ENCODE measurements at places on chromosomes 6 and 20.

DNA sequence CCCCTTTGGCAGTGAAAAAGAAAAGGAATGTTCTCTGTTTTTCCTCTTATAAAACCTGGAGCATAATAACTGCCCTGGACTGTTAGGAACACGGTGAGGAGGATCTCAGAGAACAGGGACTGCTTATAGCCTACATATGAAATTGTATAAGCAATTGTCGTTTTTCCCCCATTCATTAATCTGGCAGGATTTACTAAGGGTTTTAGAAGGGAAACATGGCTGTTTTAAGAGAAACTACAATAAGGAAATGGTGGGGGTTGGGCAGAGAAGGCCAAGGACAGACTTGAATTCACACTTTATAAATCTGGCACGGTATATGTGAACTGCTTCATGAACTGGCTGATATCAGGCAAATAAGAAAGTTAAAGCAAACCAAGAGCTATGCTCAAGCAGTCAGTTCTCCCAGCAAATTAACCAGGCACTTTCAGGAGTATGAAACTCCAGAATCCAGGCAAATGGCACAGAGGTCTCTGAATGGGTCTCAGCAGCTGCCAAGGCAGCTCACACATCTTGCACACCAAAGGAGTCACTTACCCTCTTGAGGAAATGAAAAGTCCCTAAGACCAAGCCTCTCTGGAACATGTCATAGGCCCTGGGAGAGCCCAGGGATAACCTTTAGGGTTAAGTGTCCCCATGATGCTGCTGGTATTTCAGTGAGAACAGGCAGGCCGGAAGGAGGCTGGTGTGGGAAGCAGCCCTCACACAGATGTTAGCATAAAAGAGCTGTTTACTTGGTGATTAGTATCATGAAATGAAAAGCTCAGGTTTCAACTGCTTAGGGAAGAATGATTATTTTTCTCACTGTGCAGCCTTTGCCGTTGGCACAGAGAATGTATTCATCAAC lies 260.5 kb upstream of the MARCKS start:
- no peak for DNase-seq

DNA sequence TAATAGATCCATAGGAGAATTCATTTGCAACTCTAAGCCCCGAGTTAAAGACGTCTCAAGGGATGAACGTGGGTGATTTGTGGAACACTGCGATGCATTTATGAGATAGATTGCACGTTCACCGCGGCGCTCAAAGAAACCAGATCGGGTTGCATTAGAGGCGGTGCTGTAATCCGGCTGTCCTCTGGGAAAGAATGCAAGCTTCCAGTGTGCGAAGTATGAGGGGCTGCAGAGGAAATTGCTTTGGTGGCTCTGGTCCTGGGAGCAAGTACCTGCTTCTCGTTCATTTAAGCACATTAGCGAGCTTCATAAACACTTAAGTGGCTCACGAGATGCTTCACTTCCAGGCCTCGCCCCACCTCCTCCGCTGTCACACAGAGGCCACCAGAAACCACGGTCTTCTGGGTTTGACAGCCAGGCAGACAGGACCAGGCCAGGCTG lies 182.3 kb downstream of the CDH4 start:
- DNase-seq = no peak

- no peak for DNase-seq
Observed at GRCh38 chr6:11665604-11666326, 112.8 kb downstream of the ADTRP start.

GRCh38 chr20:34644345-34644744 lies 32.5 kb downstream of the PIGU start:
- DNase-seq = no peak

GRCh38 chr6:74091136-74091793 lies 395.3 kb downstream of the CD109 start:
- DNase-seq = no peak

GRCh38 chr20:21202259-21202658 lies 76.4 kb downstream of the KIZ start:
- no peak for DNase-seq

DNA sequence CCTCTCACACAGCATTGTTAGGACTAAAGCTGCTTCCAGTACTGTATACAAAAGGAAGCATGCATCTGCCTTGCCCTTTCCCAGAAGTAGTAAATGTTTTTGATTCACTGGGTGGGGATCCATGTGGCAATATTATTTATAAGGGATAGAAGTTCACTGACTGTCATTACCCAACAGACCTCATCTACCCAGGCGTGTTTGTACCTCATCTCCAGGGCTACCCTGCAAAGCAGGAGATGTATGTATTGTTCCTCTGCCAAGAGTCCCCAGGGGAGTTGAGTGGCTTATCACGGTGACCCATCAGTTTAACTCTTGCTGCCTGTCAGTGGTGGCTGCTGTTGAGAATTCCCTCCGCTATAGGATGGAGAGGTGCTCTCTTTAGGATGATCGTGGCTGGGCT lies 42.5 kb downstream of the SLC24A3 start:
- DNase-seq = no peak
